ENCODE measurements at places on chromosomes 4 and X.

DNA sequence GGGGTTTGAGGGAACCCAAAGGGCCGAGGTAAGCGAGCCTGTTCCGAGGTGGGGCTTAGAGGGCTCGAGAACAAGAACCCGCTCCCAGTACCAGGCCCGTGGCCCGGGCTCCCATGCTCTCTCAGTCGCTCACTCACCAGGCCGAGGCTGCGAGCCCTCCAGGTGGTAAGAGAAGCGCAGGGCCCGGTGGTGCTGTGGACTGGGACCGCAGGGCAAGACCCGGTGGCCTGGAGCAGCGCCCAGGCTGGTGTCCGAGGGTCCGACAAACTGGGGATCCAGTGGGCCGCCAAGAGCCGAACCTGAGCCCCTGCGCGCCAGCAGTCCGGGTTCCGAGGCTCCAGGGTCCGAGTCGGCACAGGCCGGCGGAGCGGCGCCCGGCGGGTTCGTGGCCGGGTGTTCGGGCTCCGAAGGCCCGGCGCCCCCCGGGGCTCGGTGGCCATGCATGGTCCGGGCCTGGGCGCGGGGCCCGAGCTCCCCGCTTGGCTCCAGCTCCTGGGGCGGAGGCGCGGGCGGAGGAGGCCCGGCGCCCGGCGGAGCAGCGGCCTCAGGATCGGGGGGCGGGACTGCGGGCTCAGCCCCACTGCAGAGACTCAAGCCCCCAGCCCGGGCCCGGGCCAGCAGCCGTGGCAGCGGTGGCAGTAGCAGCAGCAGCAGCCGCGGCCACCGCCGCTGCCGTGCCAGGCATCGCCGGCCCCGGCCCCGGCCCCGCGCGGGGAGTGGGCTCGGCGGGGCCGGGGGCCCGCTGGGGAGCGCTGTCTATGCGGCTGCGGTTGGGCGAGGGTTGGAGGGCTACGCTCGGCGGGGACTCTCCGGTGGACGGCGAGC lies 833 bp downstream of the FGD1 start:
- no peak for DNase-seq

GRCh38 chrX:67780694-67781109 lies 236.9 kb downstream of the AR start:
- no peak for DNase-seq

DNA sequence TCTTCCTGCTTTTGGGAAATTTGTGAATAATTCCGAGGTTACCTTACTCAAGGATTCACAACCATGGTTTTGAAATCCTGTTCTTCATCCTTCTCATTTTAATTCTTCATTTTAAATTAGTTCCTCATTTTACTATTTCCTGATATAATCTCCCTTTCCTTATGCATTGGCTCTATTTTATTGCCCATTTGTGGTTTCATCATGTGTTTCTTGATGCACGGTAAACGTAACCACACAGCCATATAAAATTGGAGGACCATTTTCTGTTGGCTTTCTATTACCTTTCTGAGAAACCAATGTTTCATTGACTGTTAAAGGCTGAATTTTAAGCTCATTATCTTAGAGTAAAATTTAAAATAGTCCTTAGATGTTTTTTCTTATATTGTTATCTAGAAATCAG lies 100.3 kb upstream of the NDST4 start:
- DNase-seq = no peak

GRCh38 chr4:73741031-73741749 lies 821 bp downstream of the CXCL8 start:
- DNase-seq = no peak

GRCh38 chr4:123393721-123394120 lies 2.9 kb upstream of the SPRY1 start:
- DNase-seq = no peak

DNA sequence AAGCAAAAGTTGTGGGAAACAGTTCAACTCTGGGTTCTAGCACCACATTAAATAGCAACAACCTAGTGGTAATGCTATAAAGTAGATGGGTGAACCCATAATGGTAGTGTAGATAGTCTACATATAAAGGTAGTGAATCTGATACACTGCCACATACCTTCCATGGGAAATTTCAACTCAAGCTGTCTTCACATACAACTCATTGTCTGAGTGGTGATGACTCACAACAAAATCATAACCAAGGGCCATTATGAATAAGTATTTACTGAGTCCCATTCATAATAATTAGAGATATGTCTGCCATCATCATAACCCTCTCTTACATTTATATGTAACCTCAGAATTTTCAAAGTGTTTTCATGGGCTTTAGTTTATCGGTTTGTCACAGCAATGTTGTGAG lies 34.8 kb downstream of the EGF start:
- DNase-seq = no peak

- peak; percentile 0 for DNase-seq
Measured at GRCh38 chrX:87900320-87900908, 382.8 kb downstream of the KLHL4 start.

- no peak for DNase-seq
Measured at GRCh38 chr4:9931146-9931545, 90.2 kb downstream of the SLC2A9 start.

GRCh38 chrX:71989768-71990426 lies 79.3 kb downstream of the NHSL2 start:
- no peak for DNase-seq

DNA sequence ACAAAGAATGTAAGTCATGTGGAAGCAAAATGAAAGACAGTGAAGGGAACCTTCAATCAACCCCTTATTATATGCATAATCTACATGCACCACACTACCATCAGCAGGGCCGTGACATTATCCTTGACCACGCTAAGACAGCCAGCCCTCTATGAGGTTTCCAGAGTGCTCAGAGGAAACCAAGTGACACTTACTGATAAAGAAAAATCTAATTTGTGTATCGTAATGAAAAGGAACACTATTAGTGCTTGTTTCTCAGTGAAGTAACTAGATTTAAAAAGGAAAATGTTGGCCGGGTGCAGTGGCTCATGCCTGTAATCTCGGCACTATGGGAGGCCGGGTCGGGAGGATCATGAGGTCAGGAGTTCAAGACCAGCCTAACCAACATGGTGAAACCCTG lies 56.4 kb downstream of the ABCG2 start:
- no peak for DNase-seq

- DNase-seq = no peak
Measured at GRCh38 chrX:39293203-39293602, 491.9 kb downstream of the MID1IP1 start.

DNA sequence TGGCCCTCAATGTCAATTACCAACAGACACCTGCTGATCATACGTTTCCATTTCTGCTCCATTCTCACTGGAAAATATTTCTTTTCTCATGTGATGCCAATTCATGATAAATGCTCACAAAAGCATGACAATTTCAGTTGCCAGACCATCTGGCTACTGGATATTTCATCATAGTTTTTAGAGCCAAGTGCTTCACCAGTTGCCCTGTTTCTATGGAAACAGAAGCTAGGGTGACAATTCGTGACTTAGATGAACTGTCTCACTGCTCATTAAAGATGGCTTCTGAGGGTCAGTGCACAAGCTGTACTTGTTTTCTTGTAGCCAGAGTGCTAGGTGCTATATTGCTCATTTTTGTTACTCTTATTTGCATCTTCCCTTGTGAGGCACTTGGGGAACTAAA lies 184.9 kb downstream of the COMMD8 start:
- DNase-seq = no peak

DNA sequence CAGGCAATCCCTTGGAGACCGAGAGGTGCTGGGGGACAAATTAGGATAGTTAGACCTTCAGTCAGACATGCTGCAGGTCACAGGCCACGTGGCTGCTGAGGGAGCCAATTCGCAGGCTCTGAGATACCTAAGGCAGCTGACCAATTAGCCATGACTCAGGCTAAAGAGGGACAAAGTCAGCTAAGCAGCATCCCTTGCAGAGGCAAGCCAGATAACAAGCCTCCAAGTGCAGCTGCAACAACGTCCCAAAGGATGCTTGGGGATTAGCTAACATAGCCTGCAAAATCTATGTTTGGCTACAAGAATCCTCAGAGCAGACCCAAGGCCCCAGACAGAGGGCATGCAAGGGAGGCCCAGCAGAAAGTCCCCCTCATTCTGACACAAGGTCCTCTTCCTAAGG lies 93.5 kb downstream of the SEL1L3 start:
- DNase-seq = no peak

GRCh38 chr4:6340446-6341015 lies 70.9 kb downstream of the WFS1 start:
- no peak for DNase-seq

GRCh38 chr4:165514739-165515138 lies 135.9 kb downstream of the CPE start:
- DNase-seq = no peak

GRCh38 chr4:162706632-162707031 lies 460.1 kb downstream of the NAF1 start:
- no peak for DNase-seq

DNA sequence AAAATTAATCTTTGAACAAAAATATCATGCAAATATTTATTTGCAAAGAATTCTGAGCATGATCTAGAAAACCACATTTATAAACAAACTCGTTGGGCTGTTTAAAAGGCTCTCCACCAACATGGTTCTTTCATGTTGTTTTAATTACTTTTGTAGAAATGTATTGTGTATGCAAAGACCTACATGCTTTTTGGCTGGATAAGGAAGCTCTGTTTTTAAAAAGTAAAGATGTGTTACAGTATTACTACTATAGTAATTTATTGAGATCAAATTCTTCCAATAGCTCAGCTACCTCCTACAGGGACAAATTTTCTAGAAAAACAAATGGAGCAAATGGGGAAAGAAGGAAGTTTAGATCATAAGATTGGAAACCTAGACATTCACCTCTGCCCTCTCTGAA lies 177.5 kb upstream of the TTC29 start:
- no peak for DNase-seq

- no peak for DNase-seq
Measured at GRCh38 chr4:4655901-4656300, 114.1 kb upstream of the STX18 start.

- no peak for DNase-seq
Measured at GRCh38 chr4:139658185-139658584, 7.4 kb upstream of the MGST2 start.

- no peak for DNase-seq
Measured at GRCh38 chrX:111407948-111408347, 4.0 kb downstream of the DCX start.

GRCh38 chr4:55078987-55079386 lies 46.4 kb downstream of the KDR start:
- DNase-seq = no peak

- no peak for DNase-seq
Measured at GRCh38 chr4:148112231-148112982, 329.8 kb downstream of the NR3C2 start.

DNA sequence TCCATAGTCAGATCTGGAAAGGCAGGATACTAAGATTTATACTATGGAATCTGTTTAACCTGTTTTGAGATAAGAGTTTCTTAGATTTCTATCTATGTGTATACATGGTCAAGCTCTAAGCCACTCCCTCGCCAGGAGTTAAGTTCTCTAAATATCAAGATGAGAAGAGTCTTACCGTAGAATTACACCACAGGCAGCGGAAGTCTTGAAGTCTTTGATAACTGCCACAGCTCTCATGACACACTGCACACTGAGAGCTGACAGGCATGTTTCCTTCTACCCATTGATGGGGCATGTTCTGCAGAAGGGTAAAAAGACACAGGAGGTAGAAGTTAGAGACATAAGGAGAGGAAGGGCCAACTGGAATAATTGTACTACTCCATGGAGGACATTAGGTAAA lies 67.7 kb downstream of the DGKK start:
- no peak for DNase-seq

DNA sequence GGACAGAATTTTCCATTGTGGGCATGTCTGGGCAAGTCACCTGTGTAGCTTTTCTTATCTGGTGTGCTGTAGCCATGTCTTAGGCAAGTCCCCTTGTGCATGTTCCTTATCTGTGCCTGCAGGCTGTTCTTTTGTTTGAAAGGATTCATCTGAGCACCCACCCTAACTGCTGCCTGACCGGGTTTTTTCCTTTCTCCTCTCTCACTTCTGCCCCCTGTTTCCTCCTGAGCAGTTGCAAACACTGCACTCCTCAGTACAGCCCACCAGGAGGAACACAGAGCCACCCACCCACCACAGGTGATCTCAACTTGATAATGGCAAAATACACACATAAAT lies 29.2 kb upstream of the IL9R start:
- no peak for DNase-seq

DNA sequence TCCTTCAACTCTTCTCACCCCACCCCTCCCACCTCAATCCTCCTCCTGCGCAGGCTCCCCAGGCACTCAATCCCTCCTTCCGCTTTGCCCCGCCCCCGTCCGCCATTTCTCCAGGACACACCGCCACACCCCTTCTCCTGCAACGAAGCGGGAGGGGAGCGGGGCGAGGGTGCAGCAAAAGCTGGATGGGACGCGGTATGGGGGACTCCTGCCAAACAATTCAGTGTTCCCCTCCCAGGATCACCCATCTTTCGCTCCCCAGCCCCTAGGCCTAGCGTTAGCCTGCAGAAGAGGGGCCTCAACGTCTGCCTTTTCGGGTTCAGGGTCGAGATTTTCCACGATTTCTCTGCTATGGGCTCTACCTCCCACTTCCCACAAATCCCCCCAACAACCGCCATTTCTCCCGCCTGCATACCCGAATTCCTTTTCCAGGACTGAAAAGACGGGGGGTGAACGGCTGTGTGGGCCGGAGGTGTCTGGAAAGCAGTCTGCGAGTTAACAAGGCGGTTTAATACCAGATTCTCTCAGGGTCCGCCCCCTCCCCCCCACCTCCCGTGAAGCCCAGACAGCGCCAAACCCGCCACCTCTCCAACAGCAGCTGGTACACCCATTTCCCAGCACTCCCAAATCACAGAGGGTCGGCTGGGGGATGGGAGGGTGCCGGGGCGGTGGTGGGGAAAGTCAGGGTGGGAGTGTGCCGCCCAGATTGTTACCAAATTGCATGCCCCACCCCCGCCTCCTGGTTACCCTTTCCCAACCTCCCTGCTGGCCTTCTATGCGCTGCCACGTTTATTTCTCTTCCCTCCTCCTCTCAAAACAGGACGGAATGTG lies 774 bp downstream of the ARMCX2 start:
- peak; percentile 46 for DNase-seq

GRCh38 chr4:39346856-39347519 lies 19.2 kb downstream of the RFC1 start:
- no peak for DNase-seq

DNA sequence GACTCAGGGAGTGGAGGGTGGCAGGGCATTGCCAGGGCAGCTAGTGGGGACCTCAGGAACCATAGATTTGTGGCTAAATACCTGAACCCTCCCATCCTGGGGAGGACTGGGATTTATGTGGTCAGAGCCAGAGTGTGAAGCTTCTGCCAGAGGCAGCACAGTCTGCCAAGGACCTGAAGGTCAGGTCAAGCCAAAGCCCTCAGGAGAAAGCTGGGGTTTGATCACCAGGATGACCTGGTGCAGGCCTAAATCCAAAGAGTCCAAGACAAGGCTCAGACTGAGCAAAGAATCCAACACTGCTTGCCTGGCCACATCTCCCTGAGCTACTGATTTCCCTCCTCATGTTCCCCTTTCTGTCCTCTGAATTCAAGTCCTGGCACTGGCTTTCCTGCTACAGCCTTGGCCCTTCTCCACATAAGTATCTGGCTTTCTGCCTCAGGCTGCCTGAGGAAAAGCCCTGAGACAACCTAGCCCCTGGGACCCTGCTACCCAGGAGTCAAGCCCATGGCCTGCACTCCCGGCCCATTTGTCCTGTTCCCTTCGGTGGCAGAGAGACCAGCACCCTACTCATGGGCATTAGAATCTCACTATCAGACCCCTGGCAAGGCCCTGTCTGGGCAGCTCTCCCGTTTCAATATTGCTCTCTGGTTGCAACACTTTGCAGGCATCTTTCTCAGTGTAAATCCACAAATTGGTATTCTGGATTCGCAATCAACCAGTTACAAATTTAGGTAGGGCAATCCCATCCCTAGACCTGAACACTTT lies 39.3 kb upstream of the SLC25A43 start:
- no peak for DNase-seq
